ENCODE measurements at places on chromosomes 5 and 9.
A peak's percentile ranks its signal among the peaks of the same experiment; 100 is the strongest.

DNA sequence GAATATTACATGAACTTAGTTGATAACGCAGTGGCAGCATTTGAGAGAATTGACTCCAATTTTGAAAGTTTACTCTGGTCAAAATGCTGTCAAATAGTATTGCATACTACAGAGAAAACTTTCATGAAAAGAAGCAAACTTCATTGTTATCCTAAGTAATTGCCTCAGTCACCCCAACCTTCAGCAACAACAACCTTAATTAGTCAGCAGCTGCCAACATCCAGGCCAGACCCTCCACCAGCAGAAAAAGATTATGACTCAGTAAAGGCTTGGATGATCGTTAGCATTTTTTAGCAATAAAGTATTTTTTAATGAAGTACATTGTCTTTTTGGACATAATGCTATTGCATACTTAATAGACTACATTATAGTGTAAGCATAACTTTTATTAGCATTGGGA, 40.8 kb upstream of the SPDL1 start:
- no peak for DNase-seq

GRCh38 chr5:177462021-177462670, 11.3 kb downstream of the DBN1 start:
- no peak for DNase-seq

- DNase-seq = peak; percentile 98
Observed at GRCh38 chr5:73565139-73565968, at the start of the genes ANKRA2 and UTP15. Gene ANKRA2, minus strand, starts transcription at chr5:73565639. Its CDS starts 2,758 bp downstream, at chr5:73562881. Gene UTP15, plus strand, starts transcription at chr5:73565743. Its CDS starts 1,602 bp downstream, at chr5:73567345.

GRCh38 chr9:82201196-82201595, 212.6 kb downstream of the SPATA31D1 start:
- DNase-seq = no peak

- DNase-seq = no peak
Observed at GRCh38 chr9:95607507-95607906, 90.7 kb upstream of the PTCH1 start.

DNA sequence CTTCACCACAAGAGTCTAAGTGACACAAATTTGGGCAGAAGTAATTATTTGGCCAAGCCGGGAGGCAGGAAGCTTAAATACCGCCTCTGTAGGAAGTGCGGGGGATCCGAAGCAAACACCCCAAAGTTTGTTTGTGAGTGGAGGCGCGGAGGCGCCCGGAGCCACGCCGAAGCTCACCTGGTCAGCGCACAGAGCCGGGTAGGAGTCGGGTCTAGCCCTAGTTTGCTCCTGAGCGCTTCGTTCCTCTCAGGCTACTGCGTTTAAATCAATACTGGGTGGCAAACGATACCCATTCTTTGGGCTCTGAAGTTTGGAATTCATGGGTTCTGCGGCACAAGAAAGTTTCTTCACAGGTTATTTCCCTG, 855 bp downstream of the MCC start:
- peak; percentile 19 for DNase-seq

GRCh38 chr9:1890816-1891215, 124.3 kb upstream of the SMARCA2 start:
- no peak for DNase-seq

- DNase-seq = no peak
Observed at GRCh38 chr5:114948986-114949621, 220.6 kb downstream of the TRIM36 start.

DNA sequence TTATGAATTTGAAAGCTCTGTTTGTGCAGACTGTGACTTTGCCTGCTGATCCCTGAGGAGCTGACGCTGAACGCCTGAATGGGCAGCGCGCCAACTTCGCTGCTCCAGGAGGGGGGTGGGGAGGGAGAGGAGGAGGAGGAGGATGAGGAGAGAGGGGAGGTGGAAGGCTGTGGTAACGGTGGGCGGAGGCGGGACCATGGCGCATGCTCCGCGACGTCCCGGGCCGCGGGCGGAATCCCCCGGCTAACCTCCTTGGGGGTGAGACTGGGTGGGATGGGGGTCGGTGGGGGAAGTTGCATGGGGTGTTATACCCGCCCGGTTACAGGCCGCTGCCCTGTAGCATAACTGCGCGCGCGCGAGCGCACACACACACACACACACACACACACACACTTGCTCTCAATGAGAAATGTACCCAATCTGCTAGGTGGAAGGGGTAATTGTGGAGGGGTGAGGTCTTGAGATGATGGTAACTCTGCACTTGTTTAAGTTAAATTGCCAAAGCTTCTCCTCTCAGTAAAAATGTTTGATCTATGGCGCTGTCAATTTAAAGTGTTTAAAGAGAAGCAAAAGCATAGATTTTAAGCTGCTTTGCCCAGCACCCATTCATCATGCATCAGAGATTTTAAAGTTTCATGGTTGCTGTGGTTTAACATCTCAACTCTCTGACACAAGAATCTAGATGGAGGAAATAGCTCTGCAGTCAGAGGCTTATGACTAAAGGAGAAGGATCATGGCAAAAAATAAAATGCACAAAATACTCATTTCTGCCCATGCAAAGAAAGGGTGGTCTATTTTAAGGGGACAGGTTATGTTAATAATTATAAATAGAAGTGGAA, 76.6 kb upstream of the TBCA start:
- DNase-seq = peak; percentile 48

- no peak for DNase-seq
Observed at GRCh38 chr5:108726446-108727235, 21.1 kb upstream of the FER start.

GRCh38 chr5:129172580-129172979, 78.0 kb downstream of the ISOC1 start:
- no peak for DNase-seq

DNA sequence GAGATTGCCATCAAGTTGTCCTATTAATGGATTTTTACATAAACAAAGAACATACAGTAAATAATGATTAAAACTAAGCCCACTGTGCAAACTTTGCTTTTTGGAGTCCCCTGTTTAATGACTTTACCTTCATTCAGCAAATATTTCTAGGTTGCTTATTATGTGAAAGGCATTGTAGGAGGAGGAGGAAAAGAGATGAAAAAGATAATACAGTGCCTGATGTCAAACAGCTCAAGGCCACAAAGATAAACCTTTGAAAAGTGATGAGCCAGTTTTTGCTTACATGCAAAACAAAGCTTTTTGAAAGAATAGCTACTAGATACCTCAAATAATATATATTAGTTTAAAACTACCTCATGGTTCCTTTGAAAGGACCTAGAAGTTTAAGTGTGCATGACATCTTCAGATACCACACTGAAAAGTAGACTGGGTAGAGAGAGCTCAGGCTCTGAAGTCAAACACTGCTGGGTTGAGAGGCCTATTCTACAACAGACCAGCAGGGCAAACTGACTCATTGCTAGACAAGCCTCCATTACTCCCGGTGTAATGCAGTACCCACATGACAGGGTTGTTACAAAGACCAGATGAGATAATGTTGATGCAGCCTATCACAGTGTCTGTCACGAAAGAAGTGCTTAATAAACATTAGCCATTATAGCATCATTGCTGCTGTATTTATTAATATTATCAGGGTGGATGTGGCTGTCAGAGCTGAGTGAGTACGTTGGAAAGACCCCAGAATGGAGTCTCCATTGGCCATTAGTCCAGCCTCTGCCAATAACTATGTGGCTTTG, 11.8 kb downstream of the DEPDC1B start:
- peak; percentile 76 for DNase-seq

GRCh38 chr9:121995997-121996396, 97.1 kb downstream of the TTLL11 start:
- DNase-seq = no peak

- DNase-seq = peak; percentile 87
Observed at GRCh38 chr9:77839459-77840140, 191.5 kb upstream of the GNA14 start.

DNA sequence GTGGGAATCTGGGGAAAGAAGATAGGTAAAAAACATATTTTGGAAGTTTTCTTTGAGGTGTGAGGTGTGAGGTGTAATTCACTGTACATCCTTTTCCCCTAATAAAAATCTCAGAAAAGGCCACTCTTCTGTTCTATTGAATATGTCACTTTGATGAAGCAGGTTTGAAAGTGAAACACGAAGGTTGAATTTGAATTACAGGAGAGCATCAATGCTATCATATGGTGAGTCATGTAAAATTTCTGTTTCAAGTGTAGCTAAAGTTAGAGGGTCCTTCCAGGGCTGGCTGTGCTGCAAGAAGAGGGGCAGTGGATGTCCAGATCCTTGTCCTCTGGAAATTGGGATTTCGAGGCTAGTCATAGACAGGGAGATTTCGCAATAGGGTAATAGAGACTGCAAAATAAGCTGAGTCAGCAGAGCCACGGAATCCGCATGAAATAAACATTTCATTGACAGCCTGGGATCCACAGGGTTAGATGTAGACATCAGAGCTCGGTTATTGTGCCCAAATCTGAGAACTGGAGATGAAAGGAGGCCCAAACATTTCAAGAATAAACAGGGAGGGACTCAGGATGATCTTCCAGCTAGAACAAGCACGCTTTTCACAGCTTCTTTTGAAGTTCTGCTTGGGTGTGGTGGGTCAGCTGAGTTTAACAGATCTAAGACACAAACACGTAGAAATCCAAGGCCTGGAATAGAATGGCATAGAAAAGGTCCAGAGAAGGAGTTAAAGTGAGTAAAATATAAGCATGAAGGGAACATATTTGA, 194.4 kb upstream of the CDKN2B start:
- DNase-seq = peak; percentile 22

DNA sequence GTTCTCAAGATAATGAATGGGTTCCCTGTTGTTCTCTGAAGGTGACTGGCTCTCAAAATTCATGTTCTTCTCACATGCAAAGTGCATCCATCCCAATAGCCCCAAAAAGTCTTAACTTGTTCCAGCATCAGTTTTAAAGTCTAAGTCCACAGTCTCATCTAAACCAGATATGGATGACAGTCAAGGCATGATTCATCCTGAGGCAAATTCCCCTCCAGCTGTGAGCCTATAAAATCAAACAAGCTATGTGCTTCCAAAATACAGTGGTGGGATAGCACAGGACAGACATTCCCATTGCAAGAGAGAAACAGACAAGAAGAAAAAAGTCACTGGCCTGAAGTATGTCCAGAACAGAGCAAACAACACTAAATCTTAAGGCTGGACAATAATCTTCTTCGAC, 25.4 kb downstream of the FBXO10 start:
- no peak for DNase-seq

DNA sequence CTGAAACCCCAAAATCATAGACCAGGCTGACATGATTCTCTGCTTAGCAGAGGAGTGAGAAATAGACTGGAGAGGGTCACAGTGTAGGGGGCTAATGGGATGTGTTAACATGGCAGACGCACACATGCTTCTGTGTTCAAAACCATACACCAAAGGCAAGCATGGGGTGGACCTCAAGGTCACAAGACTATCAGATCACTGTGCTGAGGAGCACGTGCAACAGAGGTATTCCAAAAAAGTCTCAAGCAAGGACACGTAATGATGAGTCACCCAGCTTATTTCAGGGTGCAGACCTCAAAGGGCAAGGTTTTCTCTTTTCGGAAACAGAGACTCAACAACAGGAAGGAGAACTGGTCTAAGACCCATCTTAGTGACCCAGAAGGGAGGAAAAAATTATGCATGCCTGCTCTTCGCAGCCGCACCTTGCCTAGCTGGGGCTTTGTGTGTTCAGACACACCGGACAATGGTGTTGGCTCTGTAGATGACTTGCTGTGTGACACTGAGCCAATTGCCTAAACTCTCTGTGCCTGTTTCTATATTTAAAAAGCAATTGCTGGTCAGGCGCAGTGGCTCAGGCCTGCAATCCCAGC, 20.3 kb downstream of the WHRN start:
- DNase-seq = no peak

DNA sequence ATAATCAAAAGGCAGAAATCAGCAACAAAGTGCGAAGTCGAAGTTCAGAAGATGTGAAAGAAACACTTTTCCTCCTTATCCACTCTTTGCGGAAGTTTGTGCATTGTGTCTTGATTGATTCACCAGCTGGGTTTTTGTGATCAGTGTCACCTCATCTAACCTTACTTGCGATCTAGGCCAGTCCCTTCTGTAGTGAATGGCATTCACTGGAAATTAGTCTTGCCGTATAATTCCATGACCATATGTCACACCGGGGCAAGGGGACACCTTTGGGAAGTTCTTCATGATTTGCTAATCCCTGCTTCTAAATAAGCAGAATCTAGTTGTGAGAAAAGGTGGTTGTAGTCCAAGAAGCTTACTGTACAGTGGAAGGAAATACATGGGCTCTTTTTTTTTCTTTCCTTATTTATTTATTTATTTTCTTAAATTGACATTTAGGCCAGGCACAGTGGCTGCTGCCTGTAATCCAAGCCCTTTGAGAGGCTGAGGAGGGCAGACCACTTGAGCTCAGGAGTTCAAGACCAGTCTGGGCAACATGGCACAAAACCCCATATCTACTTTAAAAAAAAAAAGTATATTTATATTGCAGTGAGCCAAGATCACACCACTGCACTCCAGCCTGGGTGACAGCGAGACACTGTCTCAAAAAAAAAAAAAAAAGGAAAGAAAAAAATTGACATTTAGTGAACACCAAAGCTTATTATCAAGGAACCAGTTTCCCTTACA, 7.8 kb downstream of the RAI14 start:
- DNase-seq = no peak

- no peak for DNase-seq
Observed at GRCh38 chr9:69153707-69154521, 20.2 kb upstream of the TJP2 start.

- DNase-seq = peak; percentile 82
Observed at GRCh38 chr5:82425591-82425990, 147.4 kb upstream of the RPS23 start.

DNA sequence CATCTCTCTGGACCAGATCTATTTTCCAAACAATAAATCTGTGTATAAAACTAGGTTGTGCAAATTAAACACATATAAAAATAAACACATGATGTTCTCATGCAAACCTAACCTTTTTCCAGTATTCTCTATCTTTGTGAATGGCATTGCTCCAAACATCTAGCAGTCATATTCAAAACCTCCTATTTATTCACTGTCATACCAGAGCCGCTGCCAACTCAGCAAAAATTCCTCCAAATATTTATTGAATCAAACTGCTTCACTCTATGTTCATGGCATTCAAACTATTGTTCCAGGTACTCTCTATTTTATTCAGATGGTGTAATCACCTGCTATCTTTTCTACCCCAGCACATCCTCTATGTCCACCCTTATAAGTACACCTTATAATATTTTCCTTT, 652.1 kb upstream of the RIOK2 start:
- DNase-seq = no peak

All from small intestine (tissue), 16 donors.